ENCODE measurements at places on chromosomes 3 and 15.

GRCh38 chr3:15065550-15066007, 464 bp upstream of the MRPS25 start:
- no peak for DNase-seq

- DNase-seq, result no peak
These were observed 810 bp upstream of the MEF2A start for GRCh38 chr15:99565049-99565298.

DNA sequence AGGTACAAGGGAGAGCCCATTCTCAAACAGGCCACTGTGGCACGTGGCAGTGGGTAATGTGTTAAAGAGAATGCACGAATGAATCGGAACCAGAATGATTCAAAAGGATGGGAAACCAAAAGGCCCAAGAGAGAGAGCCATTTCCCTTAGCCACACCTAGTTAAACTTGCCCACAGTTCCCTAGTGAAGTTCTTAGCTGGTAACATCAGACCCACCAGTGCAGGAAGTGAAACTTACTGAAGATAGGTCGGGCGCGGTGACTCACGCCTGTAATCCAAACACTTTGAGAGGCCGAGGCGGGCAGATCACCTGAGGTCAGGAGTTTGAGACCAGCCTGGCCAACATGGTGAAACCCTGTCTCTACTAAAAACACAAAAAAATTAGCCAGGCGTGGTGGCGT, 97.1 kb downstream of the MEX3B start:
- DNase-seq, result no peak

- no peak for DNase-seq
These were observed 70.1 kb downstream of the SMAD3 start for GRCh38 chr15:67135494-67135893.

- no peak for DNase-seq
These were observed 5.0 kb downstream of the FES start for GRCh38 chr15:90889313-90889730.

GRCh38 chr15:62593681-62594399, 428.8 kb upstream of the C2CD4B start:
- no peak for DNase-seq

DNA sequence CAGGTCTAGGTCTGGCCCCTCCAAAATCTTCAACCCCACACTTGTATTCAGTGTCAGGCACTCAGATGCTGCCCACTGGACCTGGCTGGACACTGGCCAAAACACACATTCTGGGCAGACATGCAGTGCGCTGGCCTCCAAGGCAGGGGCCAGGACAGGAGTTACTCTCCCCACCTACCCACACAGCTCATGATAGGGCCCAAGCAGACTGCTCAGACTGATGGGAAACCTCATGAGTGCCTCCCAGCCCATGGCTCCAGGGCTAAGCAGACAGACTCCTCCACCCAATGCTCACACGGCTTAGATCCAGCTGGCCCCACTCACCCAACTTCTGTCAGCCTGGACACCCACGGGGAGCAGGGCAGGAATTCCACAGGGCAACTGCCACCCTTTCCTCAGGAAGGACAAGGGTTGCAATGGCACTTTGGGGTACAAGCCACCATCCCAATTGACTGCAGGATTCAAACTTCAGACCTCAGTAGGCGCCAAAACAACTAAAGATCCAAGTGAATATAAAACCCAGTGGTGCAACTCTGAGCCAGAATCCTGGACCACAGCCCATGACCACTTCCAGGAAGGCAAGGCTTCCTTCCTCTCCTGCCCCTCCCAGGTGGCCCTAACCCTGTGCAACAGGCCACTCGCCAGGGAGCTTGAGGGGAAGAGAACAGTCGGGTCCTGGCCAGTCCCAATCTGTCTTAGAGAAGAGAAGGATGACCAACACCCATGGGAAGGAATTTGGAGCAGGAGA, 1.4 kb downstream of the LTF start:
- no peak for DNase-seq

DNA sequence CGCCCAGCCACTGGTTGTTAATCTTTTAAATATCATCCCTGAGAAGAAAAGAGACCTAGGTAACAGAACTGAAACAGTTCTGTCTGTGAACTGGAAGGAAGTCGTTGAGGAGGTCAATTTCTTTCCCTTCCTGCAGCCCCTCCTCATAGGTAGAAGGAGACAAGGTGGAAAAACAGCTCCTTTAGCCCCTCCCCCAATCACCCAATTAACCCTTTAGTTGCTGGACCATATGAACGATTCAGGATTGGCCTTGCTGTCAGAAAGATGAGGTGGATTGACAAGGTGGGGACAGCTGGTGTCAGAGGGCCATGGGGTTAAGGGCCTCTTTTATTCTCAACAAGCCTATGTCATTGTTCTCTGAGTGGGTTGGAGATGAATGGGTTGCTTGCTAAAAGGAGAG, 36.0 kb upstream of the ZNF445 start:
- DNase-seq, result no peak

- no peak for DNase-seq
These were observed 9.4 kb upstream of the DVL3 start for GRCh38 chr3:184145751-184146270.

GRCh38 chr3:14285548-14285925, 106.9 kb downstream of the LSM3 start:
- DNase-seq, result peak; percentile 48

GRCh38 chr3:23686519-23686918, 119.2 kb upstream of the UBE2E1 start:
- DNase-seq, result peak; percentile 21

GRCh38 chr3:68664276-68664675, 268.1 kb downstream of the TAFA4 start:
- no peak for DNase-seq

DNA sequence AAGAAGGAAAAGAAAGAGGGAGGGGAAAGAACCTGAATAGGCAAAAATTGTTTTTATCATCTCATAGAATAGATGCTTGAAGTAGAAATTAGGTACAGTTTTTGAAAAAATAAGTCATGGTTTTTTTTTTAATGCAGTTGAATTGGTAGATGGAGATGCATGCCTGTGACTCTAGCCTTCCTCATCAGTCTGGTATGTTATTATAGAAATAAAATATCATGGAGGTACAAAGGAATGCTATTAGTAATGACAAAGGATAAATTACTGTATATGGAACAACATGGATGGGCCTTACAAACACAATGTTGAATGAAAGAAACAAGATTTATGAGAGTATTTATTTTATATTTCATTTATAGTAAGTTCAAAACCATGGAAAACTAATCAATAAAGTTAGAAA, 162.4 kb upstream of the GALNT15 start:
- DNase-seq, result no peak

DNA sequence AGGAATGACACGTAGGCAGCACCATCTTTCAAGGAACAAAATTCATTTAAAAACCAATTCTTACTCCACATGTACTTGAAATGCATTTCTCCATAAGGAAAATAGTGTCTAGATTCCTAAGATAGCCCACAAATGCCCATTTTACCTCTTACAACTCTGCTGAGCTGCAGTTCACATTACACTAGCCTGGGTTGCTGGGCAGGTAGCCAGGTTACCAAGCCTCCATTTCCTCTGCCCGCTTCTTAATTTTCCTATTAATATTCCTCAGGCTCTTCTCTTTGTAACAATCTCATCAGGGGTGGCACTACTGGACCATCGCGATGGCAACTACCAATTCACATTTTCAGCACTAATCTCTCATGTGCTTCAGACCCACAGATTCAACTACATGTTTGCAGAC, 10.8 kb downstream of the ATP13A3 start:
- no peak for DNase-seq

GRCh38 chr15:29270169-29270955, 740 bp upstream of the NSMCE3 start:
- DNase-seq, result no peak

DNA sequence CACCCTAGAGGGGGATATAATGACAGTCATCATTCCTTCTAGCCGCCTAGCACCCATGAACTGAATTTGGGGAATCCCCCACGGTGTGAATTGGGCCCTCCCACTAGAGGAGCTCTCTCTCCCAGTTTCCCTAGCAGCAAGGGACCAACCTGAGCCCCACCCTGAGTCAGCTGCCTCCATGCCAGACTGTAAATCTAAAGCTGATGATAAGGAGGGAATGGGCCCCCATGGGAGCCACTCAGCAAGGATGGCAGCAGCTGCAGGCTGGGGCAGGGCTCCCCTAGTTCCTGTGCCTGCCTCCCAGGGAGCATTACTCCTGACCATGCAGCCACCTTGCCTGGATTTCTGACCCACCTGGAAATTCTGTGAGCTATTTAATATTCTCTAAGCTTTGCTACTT, 57.0 kb upstream of the PXYLP1 start:
- no peak for DNase-seq
